Esophagus squamous epithelium (tissue), 5 donors: ENCODE measurements at places on chromosomes 16 and 17.

DNA sequence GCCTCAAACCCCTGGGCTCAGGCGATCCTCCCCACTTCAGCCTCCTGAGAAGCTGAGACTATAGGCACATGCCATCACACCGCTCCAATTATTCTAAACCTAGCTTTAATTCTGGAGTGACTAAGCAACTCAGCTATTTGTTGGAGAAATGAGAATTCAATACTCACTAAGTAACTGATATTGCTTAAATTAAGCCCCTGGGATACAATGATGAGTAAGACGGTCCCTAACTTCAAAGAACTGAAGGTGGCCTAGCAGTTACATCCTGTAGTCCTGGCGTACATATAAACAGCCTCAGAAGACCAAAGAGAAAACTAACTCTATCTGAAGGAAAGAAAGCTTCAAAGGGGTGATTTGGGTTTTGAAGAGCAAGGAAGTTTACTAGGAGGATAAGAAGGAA, 25.0 kb downstream of the XPO6 start:
- DNase-seq = no peak

DNA sequence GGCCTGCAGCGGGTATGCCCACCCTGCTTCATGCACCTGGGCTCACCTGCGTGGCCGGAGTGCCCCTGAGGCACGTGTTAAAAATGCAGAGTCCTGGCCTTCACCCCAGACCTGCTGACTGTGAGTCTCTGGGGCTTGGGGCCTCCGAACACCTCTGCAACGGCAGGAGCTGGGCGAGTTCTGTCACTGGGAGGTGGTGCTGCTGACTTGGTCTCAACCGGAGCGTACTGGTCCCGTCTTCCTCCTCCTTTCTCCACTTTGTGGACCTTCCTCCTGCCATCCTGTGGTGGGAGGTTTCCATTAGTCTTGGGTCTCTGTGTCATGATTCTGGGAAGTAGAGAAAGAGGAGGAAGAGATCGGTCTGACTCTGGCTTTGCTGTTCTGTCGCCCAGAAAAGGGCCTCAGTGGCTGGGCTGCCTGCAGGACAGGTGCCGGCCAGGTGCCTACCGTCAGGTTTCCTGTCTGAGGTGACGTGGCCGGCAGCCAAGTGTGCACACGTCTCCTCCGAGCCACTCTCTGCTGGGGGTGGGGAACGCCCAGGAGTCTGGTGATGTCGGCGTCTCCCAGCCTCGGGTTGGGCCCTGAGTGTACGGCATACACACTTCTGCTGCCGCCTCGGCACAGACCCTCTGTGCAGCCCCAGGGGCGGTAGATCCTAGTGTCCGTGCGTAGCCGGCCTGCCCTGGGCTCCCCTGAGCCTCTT, 6.9 kb downstream of the TSC2 start:
- DNase-seq = no peak

DNA sequence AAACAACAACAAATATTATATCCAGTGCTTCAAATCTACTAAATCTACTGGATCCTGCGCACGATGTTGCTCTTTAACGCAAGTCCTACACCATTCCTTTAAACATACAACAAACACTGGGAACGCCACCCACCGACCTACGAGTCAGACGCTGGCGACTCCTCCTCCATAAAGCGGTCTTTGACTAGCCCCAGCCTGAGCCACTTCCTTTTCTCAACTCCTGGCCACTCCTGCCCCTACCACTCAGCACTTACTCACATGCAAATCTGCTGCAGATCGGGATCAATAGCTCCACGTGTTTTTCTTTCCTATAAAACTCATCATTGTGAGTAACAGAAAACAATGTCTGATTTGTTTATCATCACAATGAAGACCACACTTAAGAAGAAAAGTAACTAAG, 32.8 kb upstream of the MNT start:
- DNase-seq = no peak

DNA sequence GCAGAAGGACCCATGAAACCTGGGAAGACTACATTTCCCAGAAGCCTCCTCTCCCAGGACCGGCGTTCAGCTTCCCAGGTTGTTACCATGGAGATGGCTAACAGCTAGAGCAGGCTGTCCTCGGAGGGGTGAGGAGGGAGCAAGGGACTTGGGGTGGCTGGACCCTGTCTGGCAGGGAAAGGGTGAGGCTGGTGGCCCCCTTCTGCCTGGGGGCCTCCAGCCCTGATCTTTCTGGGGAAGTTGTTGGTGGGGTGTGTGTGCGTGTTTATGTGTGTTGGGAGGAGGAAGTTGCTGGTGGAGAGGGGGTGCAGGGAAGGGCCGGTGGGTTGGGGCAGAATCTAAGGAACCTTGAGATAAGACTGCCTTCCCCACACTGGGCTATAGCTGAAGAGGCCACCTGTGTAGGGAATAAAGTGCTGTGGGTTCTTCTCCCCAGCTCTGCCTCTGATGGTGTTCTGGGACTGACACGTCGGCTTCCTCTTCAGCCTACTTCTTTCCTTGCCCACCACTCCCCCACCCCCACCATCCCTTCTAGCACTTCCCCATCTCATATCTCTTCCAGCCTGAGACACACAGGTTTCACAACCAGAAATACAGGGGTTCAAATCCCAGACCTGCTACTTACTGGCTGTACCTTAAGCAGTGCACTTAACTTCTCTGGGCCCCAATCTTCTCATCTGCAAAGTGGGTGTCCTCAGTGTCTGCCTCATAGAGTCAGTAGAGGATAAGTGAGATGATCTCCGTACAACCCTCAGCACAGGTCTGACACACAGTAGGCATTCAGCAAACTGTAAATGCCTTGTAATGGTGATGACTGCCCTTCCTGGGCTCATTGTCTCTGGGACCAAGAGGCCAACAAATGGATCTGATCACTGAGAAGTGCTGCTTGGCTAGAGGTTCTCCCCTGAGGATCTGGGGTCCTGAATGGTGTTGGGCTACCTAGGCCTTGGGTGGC, at the start of gene DRC7:
DRC7 (plus strand) TSS at position 82 of the 955 bp plus-strand sequence. CDS start 3,144 bp downstream, outside the sequence.
- no peak for DNase-seq

DNA sequence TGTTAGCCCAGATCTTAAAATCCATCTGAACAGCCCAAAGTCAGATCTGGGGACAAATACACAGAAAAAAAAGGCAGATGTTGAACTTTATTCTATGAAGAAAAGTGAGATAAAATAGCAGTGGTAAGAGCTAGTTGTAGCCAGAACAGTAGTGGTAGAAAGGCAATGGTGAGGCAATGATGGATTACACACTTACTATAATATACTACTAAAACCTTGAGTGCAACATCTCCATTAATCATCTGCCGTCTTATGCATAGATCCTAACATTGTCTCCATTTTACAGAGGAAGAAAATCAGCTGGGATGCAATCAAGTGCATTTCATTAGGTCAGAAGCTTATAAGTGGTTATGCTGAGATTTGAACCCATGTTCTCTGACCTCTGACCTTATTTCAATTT, 699.6 kb downstream of the CDH11 start:
- DNase-seq = no peak

DNA sequence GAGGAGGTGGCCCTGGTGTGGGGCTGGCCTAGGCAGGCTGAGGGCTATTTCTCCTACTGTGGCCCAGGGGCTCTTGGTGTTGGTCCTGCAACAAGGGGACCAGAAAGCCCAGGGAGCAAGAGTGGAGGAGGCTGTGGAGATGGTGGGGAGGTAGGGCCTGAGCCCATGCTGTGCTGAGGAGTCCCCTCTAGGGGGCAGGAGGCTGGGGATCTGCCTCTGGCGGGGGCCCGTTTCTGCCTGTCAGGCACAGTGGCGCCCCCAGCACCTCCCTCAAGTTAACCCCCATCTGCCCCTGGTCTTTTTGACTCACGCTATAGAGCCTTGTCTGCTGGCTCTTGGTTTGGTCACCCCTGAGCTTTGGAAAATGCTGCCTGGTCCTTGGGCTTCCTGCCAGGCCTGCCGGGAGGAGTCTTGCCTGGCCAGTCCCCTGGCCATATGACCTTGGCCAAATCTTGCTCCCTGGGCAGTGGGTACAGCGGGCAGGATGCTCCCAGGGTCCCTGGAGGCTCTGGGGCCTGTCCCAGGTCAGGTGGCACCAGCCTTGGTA, 5.9 kb downstream of the BAIAP2 start:
- no peak for DNase-seq

- DNase-seq = no peak
These were observed 35.8 kb upstream of the NF1 start for GRCh38 chr17:31058976-31059375.

DNA sequence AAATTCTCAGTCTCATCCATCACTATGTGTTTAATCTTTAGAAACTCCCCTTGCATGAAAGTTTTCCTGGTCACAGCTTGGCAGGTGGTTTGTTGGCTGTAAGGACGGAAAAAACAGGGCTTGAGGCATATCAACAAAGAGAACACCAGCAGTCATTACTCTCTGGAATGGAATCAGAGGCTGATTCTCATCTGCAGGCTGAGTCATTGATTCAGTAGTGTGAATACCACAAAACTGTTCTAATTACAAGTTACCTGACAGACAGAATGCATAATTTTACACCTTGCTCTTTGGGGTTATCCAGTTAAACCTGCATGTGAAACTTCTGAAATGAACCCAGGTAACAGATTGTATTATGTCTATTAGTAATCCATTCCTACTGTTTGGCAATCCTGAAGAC, 11.5 kb upstream of the SLFN12L start:
- no peak for DNase-seq

DNA sequence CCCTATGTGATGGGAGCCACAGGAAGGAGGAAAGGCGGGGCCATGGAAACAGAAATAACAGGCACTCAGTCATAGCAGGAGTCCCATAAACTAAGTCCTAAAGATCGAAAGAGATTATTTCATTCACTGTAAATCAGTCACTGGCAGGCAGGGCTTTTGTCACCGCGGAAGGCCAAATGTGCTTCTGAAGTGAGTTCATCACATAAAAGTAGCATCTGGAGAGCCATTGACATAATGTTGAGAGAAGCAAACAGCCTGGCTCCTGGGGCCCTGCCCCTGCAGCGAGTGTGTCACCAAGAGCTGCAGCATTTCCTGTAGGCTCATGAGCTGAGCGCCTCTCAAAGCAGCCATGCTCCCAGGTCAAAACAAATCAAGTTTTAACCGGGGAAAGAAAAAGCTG, 476.2 kb downstream of the HAPSTR1 start:
- DNase-seq = no peak

- DNase-seq = no peak
These were observed 258.3 kb downstream of the FOXL1 start for GRCh38 chr16:86836503-86837129.

DNA sequence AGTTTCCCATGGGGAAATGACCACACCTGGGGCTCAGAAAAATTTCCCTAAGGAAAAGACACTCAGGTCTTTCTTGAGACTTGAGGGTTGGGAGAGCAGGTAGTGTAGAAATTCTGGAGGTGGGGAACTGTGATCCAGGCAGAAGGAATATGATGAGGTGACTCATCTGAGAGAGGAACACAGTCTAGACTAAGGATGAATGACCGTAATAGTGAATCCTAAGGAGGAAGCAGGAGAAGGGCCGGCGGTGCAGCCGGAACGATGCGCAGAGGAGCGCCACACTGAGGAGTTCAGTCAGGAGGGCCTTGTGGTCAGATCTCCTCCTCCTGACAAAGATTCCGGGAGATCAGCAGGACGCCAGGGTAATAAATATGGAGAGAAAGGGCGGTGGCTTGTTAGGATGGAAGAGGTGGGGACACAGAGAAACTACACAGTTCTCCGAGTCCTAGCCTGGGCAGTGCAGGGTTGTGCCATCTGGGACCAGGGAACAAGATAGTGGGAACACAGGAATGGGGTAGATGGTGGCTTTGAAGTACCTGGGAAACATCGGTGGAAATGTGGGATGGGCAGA, 135.6 kb downstream of the PARN start:
- no peak for DNase-seq

- DNase-seq = no peak
These were observed 34.5 kb downstream of the KCNJ16 start for GRCh38 chr17:70109497-70109896.

GRCh38 chr16:81864646-81865382, 85.7 kb downstream of the PLCG2 start:
- DNase-seq = no peak

GRCh38 chr17:76909971-76910760, 42.0 kb downstream of the MGAT5B start:
- DNase-seq = no peak

- DNase-seq = no peak
These were observed 138.4 kb upstream of the GSE1 start for GRCh38 chr16:85474621-85475217.

GRCh38 chr17:27244491-27245223, 49.3 kb upstream of the WSB1 start:
- DNase-seq = no peak

DNA sequence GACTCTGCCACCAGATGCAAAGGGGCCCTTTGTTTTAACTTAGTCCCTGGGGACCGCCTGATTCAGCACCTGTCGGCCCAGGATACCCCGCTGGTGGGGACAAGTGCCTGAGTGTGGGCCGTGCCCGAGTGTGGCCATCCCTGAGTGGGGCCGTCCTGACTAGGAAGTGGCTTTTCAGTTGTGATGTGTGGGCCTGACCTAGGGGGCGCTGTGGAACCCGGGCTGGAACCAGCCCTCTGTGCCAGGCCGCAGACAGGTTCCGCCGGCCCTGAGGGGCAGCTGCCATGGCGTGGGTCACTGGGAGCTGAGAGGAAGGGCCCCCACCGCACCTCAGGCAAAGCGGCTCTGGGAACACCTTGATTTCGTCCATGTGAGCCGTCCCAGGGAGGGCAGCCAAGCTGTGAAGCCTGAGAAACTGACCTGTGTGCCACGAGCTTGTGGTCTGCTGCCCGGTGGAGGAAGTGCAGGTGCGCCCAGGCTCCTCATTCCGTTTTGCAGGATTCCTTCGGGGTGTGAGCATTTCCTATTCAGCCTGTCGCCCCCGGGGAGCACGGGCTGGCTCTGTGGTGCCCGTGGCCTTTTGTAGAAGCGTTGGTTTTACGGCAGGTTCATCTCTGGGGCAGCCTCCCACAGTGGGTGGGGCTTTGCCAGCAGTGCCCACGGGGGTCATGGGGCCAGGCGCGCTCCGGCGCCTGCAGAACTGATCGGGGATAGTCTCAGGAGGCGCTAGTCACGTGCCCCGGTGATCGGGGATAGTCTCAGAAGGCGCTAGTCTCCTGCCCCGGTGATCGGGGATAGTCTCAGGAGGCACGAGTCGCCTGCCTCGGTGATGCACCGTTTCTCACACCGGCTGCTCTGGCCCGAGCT, 5.3 kb downstream of the RPL13 start:
- DNase-seq = no peak

DNA sequence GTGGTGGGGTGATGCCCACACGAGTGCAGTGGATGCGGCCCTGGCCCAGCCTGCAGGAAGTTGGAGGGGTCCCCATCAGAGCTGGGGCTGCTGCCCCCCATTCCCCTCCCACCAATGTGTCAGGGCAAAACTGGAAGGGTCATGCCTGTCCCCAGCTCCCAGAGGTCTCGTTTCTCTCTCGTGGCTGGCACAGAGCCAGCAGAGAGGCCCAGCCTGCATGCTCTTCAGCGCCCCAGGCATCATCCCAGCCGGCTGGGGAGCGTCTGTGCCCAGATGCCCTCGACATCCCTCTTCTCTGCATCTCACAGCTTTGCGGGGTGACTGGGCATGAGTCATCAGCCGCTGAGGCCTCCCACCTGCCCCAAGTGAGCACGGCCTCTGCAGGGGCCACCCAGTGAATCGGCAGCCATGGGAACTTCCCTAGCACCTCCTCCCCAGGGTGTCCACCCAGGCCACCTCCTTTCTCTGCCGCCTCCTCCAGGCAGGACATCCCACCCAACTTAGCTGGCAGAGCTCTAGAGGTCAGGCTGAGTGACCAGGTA, 9.8 kb upstream of the CSNK1D start:
- no peak for DNase-seq

- DNase-seq = no peak
These were observed 12.7 kb downstream of the PHLPP2 start for GRCh38 chr16:71711789-71712188.

GRCh38 chr16:48905632-48906505, 295.9 kb upstream of the N4BP1 start:
- DNase-seq = no peak

- DNase-seq = no peak
These were observed 59.7 kb downstream of the PLCG2 start for GRCh38 chr16:81838794-81839193.

GRCh38 chr16:56946767-56947603, 14.8 kb upstream of the CETP start:
- no peak for DNase-seq
